NT2/D1 (cell line): ENCODE measurements at places on chromosomes 7 and 10.

GRCh38 chr10:124450783-124451057 lies 885 bp upstream of the NKX1-2 start:
- no peak for DNase-seq

DNA sequence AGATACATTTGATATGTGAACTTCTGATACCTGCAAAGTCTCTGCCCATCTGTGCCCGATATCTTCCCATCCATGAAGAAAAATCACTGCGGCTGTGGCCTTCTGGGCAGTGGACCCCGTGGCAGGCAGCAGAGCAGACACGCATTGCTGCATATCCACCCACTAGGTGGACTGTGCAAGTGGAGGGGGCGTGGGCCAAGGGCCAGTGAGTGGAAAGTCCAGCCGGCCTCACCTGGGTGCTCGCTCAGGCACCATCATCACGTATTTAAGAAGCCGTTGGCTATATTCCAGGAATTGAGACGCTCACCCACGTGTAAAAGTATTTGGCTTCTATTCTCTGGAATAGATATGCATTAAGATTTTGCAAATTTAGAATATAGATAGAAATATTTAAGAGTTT lies 30.8 kb upstream of the SLC13A1 start:
- DNase-seq: no peak

DNA sequence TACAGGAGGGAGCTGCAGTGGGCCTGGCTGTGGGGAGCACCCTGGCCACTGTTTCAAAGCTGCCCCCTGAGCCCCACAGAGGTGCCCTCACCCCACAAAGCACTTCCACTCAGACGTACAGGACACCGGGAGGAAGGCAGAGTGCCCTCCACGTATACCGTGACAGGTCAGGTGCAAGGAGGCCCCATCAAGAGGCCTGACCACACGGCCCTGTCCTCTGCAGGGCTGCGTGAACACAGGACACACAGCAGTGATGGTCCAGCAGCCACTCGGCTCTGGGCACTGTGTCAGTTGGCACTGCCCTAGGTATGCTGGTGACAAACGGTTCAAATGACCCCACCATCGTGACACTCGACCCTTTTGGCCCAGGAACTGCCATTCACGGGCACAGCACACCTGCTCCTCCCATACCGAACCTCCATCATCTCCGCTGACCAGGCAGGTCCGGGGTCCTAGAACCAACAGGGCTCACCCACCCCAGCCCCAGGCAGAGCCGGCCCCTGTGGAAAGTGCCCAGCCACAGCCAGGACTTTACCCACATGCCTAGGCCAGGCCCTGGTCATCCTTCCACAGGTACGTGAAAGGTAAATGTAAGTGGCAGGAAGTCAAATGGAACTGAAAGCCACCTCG lies 560.9 kb downstream of the PTPRN2 start:
- DNase-seq: no peak

DNA sequence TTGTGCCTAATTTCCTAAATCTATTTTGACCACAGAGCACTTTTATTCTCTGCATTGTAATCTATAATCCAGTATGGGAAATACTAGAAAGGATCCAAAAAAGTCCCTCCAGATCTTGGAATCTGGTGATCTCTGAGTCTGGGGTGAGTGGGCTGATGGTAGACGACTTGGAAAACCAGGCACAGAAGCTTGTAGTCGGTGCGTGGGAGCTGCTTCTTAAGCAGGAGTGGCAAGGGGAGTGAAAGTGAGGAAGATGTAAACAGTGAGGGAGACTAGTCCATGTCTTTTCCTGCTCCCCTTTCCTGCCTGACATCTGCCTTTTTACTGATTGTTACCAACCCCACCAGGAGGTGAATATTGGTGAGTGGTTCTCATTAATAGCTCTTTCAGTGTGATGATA lies 6.8 kb downstream of the AUTS2 start:
- DNase-seq: no peak
